ENCODE measurements at places on chromosomes 1 and 21.
A peak's percentile ranks its signal among the peaks of the same experiment; 100 is the strongest.

DNA sequence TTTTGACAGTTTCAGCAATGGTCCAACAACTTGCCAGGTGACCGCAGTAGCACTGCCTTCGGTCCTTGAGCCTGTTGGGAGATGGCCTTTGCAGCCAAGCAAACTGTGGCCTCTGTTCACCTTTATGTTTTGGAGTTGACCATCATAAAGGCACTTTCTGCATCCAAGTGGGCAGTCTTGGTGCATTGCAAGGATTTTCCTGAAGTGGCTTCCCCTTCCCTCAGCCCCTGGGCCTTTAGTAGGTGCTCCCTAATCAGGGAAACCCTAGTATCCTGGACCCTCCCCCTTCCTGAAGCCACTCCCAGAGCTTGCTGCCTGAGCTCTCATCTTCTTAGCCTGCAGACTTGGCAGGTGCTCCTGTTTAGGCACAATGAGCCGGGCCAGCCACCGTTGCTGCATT, 140.2 kb downstream of the TRABD2B start:
- no peak for DNase-seq

GRCh38 chr1:172401892-172402291, 18.6 kb upstream of the C1orf105 start:
- DNase-seq = no peak

DNA sequence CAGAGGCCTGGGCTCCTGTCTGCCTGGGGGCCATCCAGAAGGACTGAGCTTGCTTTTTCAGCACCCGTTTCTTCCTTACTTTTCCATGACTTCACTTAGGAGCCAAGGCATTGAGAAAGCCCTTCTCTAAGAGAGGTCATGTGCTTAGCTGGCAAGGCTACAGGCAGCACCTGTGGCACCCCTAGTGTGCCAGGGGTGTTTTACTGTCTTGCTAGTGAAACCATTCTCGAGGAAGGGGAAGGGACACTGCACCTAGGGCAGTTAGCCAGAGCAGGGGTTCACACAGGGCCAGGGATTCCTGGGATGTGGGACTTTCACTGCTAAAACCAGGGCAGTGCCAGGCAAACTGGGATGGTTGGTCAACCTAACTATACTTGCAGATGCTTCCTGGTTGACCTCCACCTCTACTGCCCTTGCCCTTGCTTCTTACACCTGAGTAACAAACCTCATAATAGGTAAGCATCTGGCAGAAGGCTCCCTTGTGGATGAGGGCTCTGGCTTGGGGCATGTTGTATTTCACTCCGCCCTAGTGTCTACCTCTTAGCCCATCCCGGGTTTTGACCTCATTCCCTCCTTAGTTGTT, 69.2 kb downstream of the NOS1AP start:
- DNase-seq = no peak

DNA sequence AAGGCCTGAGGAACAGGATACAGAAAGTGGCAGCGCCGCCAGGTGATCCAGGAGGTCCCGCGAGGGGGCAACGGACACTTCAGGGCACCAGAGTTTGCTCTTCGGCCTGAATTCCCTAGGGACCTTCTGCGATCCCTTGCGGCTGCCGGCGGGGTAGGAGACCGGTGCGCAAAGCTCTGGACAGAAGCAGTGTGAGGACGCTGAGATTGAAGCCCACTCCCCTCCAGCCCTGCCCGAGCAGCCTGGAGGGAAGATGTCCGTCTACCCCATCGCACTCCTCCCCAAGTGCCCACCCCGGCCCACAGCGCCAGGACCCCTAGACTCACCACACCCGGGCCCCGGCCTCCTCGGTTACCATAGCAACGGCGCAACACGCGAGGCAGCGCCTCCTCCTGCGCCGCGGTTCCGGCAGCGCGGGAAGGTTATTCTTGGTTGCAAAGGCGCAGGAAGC, at the start of gene ANKRD45:
ANKRD45 (minus strand) TSS at position 361 of the 451 bp plus-strand sequence. CDS start 10,433 bp downstream, outside the sequence.
- peak; percentile 88 for DNase-seq

DNA sequence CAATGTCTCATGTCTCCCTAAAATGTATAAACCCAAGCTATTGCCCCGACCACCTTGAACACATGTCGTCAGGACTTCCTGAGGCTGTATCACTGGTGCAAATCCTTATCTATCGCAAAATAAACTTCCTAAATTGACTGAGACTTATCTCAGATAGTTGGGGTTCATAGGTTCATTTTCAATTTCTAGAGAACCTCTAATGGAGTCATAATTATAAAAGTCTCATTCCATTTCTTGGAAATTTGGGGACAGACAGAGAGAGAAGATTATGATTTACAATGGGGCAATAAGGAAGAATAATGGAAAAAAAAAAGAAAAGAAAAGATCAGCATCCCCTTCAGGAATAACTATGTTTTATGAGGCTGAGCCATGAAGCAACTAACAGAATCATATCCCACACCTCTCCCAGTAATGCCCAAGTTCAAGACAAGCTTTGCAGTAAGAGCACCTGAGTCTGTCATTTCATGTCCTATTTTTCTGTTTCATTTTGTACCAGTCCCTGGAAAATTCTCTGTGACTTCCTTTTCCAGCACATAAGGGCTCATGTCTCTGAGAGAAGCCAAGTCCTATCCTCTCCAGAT, 70.0 kb upstream of the ETS2 start:
- DNase-seq = no peak

GRCh38 chr21:41368735-41369104, 6.9 kb downstream of the MX2 start:
- DNase-seq = no peak

- DNase-seq = peak; percentile 58
Observed at GRCh38 chr1:187001198-187001889, 172.6 kb downstream of the PLA2G4A start.

DNA sequence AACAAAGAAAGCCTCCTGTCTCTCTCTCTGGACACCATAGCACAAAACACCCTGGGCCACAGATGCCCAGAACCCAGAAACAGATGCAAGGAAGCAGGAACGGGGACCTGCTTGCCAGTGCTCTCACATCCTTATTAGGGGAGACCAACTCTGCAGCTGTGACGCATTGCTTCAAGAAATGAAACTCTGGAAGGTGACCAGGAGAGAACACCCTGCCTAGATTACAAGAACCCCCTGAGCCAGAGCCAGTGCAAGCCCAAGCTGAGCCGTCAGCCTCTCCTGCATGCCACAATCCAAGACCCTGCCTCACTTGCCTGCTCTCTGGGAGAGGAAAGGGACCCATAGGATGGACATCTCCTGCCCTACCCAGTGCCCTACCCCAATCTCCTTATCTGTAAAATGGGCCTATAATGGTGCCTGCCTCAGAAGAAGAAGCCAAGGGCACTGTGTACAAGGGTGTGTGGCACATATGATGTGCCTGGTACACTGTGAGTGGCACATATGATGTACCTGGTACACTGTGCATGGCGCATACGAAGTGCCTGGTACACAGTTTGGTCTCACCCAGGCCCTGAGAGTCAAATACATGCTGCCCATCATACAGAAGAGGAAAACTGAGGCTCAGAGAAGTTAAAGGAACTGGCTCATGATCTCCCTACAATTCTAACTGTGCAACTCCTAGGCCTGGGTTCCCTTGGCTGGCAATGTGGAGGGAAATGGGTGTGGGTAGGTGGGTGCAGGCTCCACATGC, 16.8 kb upstream of the FAM131C start:
- no peak for DNase-seq

- no peak for DNase-seq
Observed at GRCh38 chr21:37869661-37870060, 46.6 kb downstream of the KCNJ6 start.

DNA sequence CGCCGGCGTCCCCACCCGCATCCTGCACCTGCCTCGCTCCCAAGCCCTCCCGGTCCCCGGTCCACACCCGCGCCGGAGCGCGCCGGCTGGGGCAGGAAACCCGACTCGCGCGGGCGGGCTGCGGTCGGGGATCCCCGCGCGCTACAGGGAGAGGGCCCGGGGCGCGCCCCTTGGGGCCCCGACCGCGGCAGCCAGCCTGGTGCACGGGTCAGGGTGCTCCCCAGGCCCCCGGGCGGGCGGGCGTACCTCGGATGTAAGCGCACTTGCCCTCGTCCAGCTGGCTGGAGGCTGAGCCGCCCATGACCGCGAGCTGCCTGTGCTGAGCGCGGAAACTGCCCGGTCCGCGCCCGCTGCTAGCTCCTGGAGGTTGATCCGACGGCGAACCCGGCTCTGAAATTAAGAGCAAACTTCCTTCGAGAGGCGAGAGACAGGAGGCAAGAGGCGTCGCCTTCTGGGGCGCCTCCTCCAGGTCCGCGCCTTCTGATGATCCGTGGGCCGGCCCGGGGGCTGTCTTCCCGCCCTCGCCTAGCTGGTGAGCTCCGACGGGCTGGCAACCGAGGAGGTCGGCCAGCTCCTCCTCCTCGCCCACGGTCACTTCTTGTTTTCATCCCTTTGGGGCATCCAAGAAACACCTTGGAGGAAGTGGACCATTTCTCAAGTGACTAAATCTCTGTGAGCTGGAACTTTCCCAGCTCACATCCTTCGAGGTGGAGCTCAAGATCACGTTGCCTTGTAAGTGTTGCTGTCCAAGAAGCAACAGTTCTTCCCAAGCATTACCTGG, at the start of gene NIBAN1:
NIBAN1 (minus strand) TSS at position 453 of the 781 bp plus-strand sequence; CDS start at position 301, 152 bp downstream.
- no peak for DNase-seq

- DNase-seq = no peak
Observed at GRCh38 chr1:33973799-33974545, 110.1 kb downstream of the HMGB4 start.

- no peak for DNase-seq
Observed at GRCh38 chr1:206074839-206075238, 21.9 kb downstream of the RHEX start.

- no peak for DNase-seq
Observed at GRCh38 chr1:152582647-152583046, 2.3 kb upstream of the LCE3D start.

DNA sequence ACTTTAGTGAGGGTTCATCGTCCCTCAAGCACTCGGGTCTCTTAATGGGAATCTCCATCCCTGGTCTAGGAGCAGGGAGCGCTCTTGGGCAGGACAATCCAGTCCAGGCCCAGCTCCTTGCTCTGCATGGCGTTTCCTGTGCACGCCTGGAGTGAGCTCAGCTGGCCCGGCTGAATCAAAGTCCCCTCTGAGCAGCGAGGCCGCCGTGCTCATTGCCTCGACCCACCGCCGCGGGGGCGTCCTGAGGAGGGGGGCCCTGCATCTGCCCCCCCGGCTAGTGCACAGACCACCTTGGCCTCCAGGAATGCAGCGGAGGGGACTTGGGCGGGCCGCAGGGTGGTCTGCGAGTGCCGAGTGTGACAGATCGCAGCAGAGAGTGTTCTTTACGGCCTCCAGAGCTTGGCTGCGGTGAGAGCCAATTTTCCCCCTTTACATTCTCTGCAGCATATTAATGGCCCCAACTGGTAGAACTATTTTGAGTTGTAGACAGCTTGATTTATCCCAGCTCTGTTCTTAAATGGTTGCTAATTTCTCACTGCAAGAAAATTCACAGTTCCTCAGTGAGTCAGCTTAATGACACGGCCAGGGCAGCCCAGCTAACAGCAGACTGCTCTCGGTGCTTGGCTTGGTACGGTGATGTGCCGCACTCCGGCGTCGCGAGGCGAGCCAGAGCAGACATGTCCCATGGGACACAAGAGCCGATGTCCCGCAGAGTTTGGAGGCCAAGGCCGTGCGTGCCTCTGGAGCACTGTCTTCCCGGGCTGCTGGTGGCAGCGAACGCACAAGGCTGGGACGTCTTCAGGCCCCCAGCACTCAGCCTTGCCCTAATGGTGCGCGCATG, 39.8 kb downstream of the SNAP47 start:
- no peak for DNase-seq

GRCh38 chr1:112911506-112912220, 44.3 kb downstream of the SLC16A1 start:
- no peak for DNase-seq

- DNase-seq = no peak
Observed at GRCh38 chr1:8318436-8318835, 522 bp downstream of the SLC45A1 start.

DNA sequence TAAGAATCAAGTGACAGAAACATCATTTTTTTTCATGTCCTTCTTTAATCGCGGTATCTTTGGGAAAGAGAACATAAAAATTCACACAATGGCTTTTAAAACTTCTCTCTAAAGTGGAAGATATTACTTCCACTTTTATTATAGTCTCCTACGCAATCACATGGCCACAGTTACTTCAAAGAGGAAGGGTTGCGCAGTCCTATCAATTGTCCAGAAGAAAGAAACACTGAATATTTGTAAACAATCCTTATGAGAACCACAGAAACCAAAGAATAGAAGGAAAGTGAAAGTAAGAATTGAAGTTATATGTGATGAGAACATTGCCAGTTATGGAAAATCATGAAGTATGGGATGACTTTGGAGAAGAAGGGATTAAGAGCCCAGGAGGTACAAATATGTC, 32.6 kb downstream of the CFH start:
- no peak for DNase-seq

DNA sequence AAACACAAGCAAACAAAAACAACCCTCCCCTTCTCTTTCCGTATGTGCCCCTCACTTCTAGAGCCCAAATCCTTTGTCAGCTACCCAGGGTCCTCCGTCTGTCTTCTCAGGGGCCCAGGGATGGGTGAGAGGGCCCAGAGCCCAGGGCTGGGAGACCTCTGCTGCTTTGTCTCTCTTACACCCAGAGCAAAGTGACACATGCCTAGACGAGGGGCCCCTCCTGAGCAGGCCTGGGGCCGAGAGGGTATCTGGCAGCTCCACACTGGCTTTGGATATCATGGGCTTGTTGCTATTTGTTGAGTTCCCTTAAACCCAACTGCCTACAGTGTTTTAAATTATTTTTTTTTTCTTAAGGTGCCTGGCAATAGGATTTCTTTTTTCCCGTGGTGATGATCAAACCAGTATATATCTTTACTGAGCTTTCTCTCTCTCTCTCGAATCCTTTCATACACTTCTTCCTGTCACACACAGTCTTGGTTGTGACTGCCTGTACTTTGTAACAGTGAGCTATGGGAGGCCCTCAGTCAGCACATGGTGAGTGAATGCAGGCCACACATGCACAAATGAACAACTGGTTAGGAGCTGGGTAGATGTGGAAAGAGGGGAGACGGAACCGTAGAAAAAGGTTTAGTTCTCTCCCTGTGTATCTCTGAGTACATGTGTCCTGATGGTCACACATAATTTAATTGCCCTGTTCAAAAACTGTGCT, 14.5 kb downstream of the RASSF5 start:
- DNase-seq = no peak

DNA sequence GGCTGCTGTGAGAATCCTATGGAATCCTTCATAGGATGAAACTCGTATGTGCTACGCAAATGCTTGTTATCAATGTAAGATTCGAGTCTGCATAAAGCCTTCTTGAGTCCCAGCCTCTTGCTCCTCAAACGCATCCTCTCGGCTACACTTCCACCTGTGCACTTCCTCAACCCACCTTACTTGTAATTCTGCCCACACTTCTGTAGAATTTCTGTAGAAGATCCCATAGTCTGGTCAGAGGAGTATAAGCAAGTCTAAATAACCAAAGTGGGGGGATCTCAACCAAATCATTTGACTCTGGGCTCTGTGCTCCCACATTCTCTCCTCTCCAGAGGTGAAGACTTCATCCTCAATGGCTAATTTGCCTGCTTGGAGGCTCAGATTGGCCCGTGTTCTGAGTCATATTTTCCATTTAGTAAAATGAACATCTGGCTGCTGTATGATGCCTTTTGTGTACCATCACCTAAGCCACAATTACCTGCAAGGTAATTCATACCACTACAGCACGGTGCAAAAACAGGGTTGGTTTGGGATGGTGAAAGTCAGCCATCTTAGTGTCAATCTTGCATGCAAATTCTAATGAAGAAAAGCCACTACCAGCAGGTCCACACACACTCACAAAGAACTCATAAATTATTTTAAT, 63.2 kb downstream of the ITPKB start:
- DNase-seq = no peak
